ENCODE measurements at places on chromosomes 3 and 15.

GRCh38 chr3:56781762-56782161, 20.0 kb downstream of the ARHGEF3 start:
- no peak for DNase-seq

DNA sequence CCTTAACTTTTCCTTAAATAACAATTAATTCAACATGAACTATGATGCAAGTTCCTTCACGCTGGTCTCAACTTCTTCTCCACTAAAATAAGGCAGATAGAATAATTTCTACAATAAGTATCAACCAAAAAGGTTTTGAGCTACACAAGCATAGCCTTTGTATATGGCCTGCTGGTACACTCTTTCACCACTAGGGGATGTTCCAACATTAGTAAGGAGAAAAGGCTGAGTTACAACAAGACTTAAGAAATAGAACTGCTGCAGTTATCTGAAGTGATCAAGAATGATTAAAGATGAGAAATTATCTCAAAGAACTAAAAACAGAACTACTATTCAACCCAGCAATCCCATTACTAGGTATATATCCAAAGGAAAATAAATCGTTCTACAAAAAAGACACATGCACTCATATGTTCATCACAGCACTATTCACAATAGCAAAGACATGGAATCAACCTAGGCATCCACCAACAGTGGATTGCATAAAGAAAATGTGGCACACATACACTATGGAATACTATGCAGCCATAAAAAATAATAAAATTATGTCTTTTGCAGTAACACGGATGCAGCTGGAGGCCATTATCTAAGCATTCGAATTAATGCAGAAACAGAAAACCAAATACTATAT, 14.4 kb downstream of the ATP13A3 start:
- DNase-seq = no peak

GRCh38 chr15:40251486-40252140, 12.8 kb downstream of the PAK6 start:
- DNase-seq = no peak

GRCh38 chr3:31561891-31562290, 29.2 kb downstream of the STT3B start:
- DNase-seq = no peak

GRCh38 chr3:161991901-161992540, 495.4 kb downstream of the OTOL1 start:
- DNase-seq = no peak

- no peak for DNase-seq
Observed at GRCh38 chr3:148903022-148903442, 37.9 kb downstream of the CPA3 start.

GRCh38 chr3:46659285-46659684, 34.2 kb downstream of the ALS2CL start:
- no peak for DNase-seq

DNA sequence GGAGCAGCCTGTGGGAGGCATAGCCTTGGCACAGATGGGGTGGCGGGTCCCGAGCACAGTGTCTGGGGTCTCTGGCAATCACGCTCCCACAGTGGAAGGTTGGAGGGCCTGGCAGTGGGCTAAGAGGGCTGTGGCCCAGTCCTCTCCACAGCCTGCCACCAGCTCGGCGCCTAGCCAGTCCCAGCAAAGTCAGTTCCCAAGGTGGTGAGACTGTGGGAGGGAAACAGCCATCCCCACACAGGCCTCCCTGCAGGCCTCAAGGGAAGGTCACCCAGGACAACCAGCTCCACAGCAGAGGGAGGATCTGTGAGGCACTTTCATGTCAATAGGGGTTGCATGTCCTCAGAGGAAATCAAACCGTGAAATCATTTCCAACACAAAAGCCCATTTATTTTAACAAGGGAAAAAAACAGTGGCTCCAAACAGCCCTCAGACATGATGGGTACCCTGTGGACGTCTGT, 27.6 kb upstream of the LIMD1 start:
- DNase-seq = no peak

DNA sequence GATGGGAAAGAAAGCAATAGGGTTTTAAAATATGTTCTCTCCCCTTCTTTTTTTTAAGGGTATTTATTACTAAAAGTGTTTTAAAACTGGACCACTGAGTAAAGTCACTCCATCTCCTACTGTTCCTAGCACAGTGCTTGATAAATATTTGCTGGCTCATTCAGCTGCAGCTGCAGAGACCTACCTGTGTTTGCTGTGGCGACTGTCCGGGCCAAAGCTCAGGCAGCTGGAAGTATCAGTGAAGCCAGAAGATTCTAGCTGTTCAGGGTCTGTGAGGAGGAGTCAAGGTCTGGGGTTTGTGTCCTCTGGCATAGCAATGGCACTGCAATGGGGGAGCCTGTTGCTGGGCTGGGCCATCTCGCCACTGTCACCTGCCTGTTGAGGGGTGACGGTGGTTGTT, 109.9 kb downstream of the RPLP1 start:
- no peak for DNase-seq

GRCh38 chr3:158379517-158379916, 191.5 kb upstream of the MLF1 start:
- no peak for DNase-seq

DNA sequence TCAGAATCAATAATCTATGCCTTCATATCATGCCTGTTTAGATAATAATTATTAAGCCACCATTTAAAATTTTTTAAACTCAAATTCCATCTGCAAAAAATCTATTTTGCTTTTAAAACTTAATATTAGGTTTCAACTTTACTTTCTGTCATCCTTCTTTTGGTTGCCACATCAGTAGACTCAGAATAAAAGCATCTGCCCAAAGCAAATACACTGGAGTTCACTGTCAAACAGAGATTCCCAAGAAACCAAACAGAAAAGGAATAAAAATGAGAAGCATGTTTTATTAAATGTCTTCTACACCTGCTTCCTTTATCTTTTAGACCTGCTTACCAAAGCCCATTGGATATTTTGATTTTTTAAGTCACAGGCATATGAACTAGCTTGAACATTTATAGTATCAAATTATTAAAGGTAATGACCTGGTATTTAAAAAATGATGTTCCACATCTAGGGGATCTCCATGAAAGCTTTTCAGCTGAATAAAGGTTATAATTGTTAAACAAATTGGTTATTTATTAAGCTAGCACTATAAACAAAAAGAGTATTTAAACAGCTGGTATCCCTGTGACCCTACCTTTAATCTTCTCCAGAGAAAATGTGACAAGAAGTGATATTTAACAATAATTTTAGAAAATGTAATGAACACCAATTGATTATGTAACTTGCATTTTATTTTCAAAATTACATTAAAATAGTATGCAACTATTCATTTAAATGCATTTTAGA, 62.5 kb downstream of the ALCAM start:
- no peak for DNase-seq

DNA sequence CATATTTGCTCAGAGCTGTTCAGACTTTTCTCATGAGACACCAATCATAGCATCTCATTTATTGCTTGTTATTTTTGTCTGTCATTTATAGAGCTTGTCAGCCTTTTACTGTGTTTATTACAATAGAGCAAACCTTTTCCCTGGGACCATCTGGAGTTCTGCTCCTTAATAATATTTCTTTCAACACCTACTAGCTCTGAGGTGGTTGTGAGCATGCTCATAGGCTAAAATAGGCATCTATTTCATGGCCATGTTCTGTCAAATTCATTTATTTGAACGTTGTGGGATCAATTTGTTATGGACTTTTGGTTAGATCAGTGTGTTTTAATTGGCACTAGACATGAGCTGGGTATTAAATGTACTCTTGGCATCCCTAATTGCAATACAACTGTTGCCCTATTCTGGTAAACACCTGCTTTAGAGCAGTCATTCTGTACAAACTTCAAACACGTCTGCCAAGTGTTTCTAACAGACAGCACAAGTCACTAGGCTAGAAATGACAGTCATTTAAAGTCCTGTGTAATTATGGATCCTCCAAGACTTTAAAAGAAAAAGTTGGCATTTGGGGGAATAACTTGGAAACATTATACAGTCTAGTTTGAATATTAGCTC, 766.3 kb downstream of the ZNF385D start:
- DNase-seq = no peak

- DNase-seq = no peak
Observed at GRCh38 chr3:134978658-134979057, 183.6 kb downstream of the EPHB1 start.

- DNase-seq = no peak
Observed at GRCh38 chr15:98856532-98856907, 151.1 kb downstream of the PGPEP1L start.

DNA sequence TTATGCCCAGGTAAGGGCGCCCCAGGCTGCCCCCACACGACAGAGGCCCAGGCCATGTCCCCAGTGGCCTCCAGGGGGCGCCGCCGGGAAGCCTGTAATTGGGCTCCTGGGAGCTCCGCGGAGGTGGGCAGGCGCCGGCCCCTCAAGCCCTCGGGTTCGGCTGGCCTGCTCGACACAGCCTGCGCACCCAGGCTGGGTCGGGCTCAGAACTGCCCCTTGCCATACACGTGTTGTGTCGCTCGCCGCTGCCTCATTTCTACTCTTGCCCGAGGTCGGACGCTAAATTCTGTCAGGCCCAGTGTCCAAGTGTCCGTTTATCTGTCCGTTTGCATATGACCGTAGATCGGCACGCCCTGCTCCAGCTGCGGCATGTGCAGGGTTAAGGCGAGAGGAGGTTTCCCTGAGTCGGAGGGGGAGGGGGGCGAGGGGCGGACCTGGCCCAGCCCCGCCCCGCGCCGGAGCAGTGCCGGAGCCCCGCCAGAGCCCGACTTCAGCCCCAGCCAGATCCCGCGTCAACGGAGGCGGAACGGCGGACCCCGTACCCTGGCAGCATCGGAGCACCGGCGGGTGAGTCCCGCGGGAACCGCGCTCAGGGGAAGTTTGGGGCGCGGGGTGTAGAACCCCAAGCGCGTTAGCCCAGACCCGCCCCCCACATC, at the start of gene KLHDC8B:
Gene KLHDC8B, plus strand, starts transcription at position 480 of the 656 bp plus-strand sequence. CDS start 1,172 bp downstream, outside the sequence.
- peak; percentile 78 for DNase-seq

- DNase-seq = no peak
Observed at GRCh38 chr3:184765047-184765729, 46.8 kb upstream of the VPS8 start.

GRCh38 chr3:98593046-98593936, at the start of gene CPOX:
CPOX (minus strand) TSS chr3:98593611; CDS start chr3:98593504, 107 bp downstream.
- DNase-seq = peak; percentile 69

DNA sequence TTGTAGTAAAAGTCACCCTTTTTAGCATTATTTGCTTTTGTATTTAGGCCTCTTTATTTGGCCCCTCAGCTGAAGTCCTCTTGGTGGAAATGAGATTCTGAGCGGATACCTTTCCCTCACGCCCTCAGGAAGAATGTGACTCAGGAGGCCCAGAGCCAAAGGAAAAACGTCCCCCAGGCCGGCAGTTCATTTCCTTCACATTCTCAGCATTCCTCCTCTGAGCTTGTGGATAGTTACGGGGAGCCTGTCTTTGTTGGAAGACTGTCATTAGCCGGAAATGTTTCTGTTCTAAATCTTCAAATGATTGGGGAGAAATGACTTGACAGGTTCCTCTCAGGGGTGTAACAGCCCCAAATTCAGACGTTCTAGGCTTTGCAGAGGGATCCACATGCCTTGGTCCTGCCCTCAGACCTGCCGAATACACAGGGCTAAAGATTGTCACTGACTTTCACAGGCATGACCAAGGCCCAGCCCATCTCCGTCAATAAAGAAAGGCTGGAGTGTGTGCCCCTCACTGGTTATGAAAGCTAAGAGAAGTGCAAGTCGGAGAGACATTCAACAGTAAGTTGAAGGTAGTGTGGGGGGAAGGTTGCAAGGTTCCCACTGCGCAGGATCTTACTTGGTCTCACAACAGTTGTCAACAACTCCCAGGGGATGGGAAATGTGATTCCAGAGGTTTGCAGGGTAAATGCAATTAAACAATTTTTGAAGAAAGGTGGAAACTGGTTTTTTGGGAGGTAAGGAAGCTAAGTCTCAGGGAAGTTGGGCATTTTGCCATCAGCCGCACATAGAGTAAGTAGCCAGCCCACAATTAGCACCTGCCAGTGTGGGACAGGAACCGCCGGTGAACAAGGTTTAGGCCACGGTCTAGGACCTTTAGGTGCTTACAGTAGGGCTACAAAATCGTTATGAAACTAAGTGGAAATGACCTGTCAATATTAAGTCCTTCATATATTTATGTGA, 39.7 kb upstream of the MYZAP start:
- DNase-seq = no peak

DNA sequence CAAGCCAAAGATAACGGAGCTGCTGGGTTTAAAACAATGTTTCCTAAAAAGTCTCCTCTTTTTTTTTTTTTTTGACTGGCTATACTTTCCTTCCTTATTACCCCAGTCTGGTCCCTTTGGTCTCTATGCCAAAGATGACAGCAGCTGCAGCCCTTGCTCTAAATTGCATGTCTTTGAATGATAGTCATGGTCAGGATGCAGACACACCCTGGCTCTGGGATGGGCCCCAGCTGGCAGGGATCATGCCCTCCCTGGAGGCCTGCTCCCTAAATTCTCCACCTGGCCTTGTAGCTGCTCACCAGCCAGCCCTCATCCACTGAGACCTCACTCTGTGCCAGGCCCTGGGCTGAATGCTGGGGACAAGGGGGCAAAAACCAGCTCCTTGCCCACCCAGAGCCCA, 95.8 kb downstream of the MESD start:
- DNase-seq = no peak

DNA sequence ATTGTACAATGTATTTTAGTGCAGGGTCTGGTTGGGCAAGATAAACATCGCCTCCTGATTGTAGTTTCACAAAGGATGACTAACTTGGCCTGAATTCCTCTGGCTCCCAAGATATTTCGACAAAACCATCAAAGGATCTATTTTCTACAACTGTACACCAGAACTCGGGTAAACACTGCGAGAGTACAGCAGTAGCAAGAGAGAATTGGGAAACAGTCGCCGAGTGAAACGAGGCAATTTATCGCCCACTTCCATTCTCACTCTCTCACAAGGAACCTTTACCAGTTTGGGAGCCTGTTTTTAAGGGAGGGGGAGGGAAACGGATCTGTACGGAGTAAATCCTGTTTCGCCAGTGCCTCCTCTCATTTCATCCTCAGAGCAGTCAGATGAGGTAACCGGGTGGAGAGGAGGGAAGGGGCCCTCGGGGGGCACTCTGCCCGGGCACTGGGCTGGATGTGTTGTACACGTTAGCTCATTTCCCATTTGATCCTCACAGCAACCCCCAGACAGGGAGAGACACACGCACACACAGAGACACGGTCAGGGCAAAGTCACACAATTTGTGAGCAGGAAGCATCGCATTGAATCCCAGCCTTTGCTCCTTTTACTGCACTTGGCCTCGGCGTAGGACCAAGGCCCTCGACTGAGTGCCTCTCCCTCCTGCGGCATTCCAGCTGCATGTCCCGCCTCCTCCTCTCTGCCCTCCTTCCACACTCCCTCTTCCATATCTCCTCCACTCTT, 120.1 kb downstream of the LIPC start:
- DNase-seq = no peak

DNA sequence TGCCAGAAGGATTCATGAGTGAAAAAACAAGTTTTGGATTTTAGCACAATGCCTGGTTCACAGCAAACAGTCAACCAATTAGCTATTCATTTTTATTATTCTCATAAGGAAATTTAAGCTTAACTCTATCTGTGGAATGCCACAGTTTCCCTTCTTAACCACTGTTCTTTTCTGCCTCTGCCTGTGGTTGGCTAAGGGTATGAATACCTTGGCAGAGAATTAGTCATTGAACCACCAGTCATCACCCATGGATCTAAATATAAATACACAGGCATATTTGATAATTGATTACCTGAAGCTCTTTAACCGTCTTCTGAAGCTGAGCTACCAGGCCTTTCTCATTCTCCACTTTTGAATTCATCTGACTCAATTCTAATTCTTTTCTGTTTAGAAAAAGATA, 79.9 kb downstream of the MYH15 start:
- no peak for DNase-seq

- no peak for DNase-seq
Observed at GRCh38 chr15:33699691-33700447, 268.4 kb upstream of the CHRM5 start.

Data from activated CD8-positive, alpha-beta memory T cell treated with anti-CD3 and anti-CD28 coated beads for 1 hour (primary cell).